ENCODE measurements at places on chromosomes 3 and 15.

GRCh38 chr3:172137287-172138192, 98.2 kb downstream of the FNDC3B start:
- DNase-seq = no peak

GRCh38 chr3:168648321-168648720, 552.6 kb upstream of the GOLIM4 start:
- no peak for DNase-seq

DNA sequence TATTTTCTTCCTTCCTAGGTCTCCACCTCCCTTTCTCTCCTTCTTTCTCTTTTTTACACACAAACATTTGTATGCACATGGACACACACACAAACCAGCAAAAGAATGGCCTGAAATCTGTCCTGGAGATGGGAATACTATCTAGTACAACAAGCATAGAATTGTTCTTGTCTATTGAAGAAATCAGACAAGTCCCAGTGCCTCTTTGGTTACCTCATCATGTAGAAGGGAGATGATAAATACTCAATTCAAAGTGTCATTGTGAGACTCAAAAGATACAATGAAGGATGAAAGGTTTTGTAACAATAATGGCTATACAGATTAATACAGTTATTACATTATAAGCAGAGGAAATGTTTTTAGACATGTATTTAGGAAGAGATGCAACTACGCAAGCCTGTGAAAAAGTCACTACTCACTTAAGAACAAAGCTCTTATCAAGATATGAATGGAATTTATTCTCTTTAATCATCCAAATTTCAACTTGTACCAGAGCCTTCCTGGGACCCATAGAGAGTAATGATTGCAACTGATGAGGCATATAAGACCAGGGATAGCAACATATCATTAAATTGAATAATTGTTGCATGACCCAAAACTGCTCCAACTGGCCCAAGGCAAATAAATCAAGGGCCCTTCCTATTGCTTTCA, 43.2 kb downstream of the P3H2 start:
- DNase-seq = no peak

- no peak for DNase-seq
Observed at GRCh38 chr3:177026505-177027277, 170.6 kb downstream of the TBL1XR1 start.

- DNase-seq = no peak
Observed at GRCh38 chr3:43641306-43642114, 19.7 kb upstream of the ANO10 start.

- no peak for DNase-seq
Observed at GRCh38 chr3:179837374-179837773, 184.5 kb downstream of the USP13 start.

DNA sequence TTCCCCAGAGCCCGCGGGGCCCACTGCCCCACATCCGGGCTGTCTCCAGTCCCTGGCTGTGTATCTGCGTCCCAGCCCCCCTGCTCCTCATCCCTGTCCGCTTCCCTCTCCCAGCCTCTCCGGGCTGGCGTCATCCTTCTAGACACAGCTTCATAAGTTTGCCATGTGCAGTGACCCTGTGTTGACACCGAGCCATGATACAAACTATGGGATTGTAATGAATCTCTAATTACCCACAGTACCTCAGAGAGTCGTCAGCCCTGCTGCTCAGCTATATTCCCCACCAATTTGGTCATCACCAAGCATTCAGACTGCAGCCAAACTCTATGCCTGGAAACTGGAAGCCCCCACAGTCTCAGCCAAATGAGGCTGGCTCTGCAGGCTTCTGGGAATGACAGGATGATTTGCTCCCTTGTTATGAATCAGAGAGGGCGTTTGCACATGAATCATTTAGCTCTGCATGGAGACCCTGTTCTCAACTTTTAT, 466.1 kb upstream of the ATP11B start:
- DNase-seq = no peak

Measured in hepatic stellate cell (primary cell).